ENCODE measurements at places on chromosomes 2 and 18.

DNA sequence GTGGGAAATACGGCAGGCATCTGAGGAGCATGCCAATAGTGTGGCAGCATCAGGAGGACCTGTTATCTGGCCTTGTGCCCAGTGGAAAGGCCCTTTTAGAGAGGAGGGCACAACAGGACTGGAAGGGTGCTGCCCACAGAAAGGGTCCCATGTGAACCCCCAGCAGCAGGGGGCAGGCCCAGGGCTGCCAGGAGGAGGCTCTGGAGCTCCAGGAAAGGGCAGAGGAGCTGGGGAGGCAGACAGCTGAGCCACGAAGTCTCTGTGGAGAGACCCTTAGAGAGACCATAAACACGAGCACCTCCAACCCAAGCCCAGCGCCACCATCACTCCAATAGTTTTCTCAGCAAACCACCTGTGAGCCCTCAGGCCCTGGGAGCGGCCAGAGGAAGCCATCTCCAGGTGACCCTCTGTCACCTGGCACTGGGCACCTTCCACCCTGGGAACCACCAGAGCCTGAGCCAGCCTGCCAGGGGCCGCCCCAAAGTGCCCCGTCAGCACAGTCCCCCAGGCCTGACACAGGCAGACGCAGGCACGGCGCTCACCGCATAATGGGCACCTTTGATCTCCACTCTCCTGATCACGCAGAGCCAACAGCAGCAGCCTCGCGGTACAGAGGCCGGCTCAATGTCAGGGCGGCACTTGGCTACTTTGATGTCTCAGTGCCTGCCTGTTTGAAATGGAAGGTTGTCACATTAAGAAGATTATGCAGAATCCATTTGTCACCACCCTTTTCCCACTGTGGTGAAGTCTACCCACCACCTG is 162.5 kb upstream of the RAB6C start:
- DNase-seq = no peak

DNA sequence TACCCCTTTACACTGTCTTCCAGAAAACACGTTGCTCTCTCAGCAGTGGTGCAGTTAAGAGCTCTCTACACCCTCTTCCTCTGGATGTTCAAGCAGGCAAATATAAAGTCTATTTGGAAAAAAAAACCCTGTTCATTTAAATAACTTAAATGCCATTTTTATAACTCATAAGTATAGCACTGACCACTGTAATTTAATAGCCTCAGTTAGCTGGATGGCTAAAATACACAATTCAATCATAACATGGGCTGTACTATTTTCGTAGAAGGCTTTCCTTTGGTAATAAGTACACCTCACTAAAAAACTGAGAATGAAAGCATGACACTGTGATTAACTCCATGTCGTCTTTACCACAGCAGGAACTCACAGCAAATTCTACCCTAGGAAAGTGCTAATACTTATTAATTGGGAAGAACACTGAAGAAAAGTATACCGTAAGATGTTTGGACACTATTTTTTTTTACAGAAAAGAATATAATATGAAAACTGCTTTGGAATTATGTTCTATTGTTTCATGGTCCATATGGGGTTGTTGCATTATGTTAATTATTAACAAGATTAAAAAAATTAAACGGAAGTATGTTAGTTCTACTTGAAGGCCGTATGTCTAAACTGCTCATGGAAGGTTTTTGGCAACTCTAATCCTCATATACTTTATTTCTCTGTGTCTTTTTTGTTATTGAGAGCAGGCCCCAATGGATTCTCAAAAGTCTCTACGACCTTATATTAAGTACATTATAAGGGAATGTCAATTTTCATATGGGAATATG is 269.1 kb downstream of the ZNF385B start:
- no peak for DNase-seq

DNA sequence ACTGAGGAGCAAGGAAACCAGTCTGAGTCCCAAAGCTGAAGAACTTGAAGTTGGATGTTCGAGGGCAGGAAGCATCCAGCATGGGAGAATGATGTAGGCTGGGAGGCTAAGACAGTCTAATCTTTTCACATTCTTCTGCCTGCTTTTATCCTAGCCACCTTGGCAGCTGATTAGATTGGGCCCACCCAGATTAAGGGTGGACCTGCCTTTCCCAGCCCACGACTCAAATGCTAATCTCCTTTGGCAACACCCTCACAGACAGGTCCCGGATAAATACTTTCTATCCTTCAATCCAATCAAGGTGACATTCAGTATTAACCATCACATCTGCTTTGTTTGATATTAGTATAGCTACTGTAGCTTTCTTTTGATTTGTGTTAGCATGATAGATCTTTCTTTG is 27.1 kb downstream of the VRK2 start:
- no peak for DNase-seq

GRCh38 chr18:45739268-45739667 is 15.3 kb downstream of the SLC14A1 start:
- DNase-seq = no peak

GRCh38 chr2:32946314-32947075 is at the start of gene LTBP1:
TSS of gene LTBP1 (plus strand) at chr2:32946953. CDS start at chr2:32947325, 372 bp downstream.
- DNase-seq = peak; percentile 2

- DNase-seq = no peak
Observed at GRCh38 chr2:10370390-10370789, 67.7 kb downstream of the HPCAL1 start.

GRCh38 chr2:128492966-128493811 is 174.5 kb upstream of the HS6ST1 start:
- DNase-seq = no peak

DNA sequence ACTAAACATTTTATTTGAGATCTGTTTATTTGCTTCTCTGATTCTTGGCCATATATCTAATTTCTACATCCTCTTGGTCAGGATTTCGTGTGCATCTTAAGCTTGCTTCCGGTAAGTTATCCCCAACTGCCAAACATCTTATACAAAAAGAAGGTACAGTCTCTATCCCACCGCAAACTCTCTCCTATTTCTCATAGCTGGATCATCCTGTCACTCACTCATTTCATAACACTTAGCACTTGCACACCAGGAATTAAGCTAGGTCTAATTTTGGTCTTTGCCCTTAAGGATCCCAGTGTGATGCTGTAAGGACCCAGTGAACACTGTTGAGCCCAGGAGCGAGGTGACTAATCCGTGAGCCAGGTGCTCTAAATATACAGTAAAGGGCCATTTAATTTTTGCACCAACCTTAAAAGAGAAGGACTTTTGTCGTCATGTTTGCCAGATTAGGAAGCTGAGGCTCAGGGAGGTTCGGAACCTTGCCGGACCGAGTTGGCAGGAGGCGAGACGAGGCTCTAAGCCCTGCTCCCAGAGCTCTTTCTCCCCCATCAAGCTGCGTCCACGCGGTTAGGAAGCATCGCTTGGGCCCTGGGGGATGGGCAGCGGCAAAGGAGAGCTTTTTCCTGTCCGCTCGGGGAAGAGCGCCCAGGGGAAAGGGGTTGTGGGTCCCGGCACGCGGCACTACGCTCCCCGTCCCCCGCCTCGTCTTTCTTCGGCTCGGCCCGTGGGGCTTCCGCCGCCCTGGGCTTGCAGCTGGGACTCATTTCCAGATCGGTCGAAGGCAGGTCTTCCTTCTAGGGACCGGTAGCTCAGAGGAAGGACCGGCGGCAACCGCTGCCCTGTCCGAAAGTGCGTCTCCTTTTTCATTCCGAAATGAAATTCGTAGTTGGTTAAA is 4.1 kb upstream of the ITPRIPL1 start:
- DNase-seq = no peak

DNA sequence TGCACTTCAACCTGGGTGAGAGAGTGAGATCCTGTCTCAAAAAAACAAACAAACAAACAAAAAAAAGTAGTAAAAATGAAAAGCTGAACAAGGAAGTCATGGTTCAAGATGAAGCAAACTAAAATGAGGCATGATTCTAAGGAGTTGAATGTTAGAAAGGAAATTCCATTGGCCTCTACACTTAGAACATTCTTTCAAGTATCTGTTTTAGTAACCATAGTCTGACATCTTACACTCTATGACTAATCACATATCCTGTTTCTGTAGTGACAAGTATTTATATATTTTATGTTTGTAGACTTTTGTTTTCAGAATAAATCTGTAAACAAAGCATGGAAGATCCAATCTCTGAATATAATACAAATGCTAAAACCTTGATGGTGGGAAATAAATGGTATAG is 164.1 kb downstream of the KIAA1328 start:
- DNase-seq = no peak

GRCh38 chr2:26018184-26019055 is 15.5 kb upstream of the RAB10 start:
- no peak for DNase-seq

GRCh38 chr2:122706757-122707223 is 951.3 kb downstream of the TSN start:
- no peak for DNase-seq

DNA sequence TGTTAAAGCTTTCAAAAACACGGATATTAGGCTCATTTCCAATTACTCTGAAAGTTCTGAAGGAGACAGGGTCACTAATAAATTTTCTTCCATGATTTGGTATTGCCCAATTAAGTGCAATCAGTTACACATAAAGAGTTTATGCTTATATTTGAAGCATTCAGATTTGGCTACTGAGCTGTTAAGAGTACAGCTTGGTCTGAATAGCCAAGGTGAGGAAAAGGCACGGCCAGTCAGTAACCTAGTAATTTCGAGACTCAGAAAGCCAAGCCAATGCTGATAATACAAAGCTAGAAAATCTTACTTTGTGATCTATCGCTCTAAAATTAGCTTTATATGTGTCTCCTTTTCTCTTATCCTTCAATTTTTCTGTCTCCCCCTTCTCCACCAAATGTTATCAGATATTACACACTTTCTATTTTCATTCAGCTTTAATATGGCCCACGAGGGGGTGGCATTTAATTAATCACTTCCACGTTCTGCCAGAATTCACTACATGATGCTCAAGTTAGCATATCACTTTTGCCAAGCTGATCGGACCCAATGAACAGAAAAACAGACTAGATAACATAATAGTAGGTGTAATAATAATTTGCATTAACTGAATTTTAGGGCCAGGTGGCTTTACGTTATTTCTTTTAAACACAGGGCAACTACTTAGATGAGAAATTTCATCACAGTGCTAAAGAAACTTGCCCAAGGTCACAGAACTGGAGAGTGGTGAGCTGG is 138.4 kb downstream of the TCF4 start:
- no peak for DNase-seq

- DNase-seq = no peak
Observed at GRCh38 chr18:5142859-5143258, 54.2 kb downstream of the AKAIN1 start.

DNA sequence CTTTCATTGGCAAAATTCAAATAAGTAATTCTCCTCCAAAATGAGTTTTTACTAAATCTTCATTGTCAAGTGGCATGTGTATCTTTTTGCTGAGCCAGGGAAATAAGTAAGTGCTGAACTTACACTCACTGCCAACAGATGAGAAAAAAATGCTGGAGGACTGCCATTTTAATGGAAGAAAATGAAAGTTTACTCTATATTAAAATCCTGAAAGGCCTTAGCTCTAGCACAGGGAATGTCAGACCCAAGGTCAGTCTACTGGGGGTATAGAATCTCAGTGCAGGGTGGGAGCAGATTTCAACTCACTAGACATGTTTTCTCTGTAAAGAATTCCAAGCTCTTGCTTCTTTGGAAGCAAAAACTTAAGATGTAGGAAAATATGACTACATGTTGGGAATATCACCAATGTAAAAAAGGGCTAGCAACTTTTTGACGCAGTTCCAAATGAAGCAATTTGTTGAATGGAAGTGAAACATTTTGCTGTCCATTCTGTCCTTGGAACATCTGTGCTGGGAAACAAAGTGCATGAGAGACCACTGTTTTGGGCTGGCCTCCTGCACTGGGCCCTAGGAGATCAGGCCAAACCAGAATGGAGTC is 127.0 kb downstream of the ST6GAL2 start:
- no peak for DNase-seq

GRCh38 chr2:60834270-60834717 is 47.1 kb upstream of the REL start:
- DNase-seq = no peak

GRCh38 chr18:58697146-58697545 is 25.9 kb downstream of the MALT1 start:
- DNase-seq = no peak

DNA sequence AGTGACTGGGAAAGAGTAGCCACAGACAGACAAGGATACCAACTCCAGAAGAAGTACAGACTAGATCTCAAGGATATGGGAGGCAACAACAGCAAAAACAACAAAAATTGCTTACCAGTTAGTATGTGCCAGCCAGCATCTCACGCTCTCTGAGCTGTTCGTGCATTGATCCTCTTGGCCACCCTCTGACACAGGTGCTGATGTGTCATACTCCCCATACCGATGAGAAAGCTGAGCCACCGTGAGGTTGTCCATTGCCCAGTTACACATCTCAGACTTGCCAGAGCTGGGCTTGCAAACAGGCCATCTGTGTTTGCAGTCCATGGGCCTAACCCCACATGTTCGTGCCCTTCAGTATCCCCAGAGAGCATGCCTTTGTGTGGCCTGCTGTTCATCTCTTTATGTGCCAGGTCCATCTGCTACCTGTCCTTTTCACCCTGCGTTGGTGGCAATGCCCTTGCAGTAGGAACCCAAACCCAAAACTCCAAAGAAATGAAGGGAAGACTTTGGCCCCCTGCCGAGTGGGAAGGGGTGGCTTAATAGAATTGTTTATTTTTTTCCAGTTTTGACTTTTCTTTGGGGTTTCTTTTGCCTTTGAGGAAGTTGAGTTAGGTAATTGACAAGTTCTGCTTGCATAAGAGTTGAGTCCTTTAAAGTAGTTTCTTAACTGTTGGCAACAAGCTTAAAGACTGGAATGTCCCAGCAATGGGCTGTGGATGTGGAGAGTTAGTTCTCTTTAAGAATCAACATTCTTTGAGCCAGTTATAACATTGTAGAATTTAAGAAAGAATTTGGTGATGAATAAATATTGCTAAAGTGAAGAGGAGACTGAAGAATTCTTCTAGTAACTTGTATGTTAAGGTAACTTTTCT is 46.7 kb downstream of the LYPD6B start:
- no peak for DNase-seq

DNA sequence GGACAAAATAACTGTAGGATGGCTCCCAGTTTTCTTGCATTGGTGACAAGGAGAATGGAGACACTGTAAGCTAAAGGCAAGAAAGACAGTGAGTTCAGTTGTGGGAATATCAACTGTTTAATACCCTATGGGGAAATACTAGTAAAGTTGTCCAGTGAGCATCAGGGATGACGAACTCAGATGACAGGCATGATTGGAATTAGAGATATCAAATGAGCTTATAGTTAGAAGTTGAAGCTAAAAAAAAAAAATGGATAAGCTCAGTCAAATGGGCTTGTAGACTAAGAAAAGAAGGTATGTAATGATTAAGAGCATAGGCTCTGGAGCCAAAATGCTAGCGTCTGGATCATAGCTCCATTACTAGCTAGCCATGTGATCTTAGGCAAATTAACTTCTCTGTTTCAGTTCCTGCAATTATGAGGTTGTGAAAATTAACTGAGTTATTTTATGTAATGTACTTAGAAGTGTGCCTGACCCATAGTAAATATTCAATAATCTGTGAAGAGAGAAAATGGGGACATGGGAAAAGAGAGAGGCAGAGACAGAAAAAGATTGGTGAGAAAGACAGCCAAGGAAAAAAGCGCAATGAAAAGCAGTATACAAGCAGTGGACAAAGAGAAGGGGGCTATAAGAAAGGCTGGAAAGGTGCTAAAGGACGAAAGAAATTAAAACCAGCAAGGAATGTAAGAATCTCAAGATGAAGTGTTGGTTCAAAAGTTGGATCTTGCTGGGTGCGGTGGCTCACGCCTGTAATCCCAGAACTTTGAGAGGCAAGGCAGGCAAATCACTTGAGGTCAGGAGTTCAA is 95.7 kb upstream of the SLC39A10 start:
- no peak for DNase-seq
